ENCODE measurements at places on chromosomes 2 and 18.

- DNase-seq, result no peak
These were observed 283.1 kb downstream of the CPS1 start for GRCh38 chr2:210839450-210839849.

DNA sequence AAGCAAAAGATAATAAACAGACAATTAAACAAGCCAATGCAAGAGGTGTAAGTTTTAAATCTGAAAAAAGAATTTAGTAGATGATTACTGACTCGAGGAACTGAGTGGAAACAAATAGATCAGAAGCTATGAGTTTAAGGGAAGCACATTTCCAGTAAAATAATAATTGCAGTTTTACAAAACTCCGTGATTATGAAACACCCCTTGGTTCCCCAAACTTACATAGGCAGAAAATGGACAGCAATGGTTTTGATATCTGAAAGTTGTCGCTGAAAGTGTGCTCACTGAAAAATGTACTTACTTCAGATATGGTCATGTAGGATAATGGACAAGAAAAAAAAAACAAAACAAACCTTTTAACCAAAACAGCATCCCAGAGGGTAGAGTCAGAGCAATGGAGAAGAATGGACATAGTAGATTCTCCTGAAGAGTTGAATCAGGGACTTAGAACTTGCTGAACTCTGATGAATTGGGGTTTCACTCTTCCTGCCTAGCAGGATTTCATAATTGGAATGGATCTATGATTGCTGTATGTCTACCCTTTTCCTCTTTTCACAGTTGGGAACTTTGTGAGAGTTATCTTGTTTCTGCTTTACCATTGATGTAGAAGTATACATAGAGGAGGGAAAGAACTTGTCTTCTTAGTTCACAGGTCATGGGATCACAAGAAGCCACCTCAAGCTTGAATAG is 305.6 kb upstream of the ZEB2 start:
- no peak for DNase-seq

- no peak for DNase-seq
These were observed 24.0 kb downstream of the RAX start for GRCh38 chr18:59249199-59249774.

DNA sequence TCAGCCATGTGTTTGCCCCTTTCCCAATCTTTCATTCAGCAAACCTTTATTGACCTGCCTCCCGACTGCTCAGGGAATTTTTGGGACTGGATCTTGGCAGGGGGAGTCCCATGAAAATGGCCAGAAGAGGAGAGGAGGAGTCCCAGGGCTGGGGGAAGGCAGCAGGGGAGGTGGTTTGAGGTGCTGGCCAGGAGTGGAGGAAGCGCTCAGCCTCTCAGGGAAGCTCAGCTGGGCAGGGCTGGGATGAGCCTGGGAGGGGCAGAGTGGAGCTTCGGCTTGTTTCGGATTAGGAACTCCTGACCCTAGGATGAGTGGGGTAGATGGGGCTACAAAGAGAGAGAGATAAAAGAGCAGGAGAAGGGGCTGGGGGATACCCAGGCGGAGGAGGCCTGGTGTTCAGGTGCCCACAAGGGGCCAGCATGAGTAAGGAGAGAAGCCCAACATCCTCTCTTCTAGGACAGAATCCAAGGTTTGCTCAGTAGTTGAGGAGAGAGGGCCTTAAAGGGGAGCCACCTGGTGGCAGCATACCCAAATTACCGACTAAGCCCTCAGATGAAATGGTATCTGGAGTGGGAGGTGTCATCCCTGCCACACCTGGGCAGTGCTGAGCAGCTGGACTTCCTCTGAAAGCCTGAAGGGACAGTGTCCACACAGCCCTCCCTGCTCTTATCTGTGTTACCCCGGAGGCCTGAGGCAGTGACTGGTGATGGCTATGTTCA is 91.1 kb downstream of the INHBB start:
- no peak for DNase-seq

DNA sequence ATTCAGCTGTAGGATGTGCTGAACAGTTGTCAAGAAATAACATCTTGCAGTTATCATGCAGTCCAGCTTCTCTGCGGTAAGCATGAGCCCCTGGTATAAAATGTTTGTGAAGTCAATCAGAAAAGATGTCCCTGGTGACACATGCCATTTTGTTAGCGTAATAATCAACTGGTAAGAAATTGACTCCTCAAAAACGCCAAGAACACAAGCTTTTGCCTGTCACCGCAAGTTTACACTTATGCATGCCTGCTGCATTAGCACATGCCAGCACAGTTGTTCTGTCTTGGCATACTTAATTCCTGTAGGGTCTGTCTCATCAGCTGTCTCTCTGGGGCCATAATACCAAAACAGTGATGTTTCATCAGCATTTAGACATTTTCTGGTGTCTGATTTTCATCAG is 524.8 kb upstream of the DSEL start:
- no peak for DNase-seq

GRCh38 chr18:54952026-54952425 is 7.2 kb downstream of the CCDC68 start:
- DNase-seq, result no peak

GRCh38 chr2:96866149-96866548 is 3.7 kb downstream of the SEMA4C start:
- DNase-seq, result no peak

- no peak for DNase-seq
These were observed 7.8 kb downstream of the COLEC11 start for GRCh38 chr2:3602553-3603339.

GRCh38 chr2:196849895-196850294 is 40.7 kb upstream of the C2orf66 start:
- no peak for DNase-seq

- DNase-seq, result no peak
These were observed 136.7 kb downstream of the TMEM247 start for GRCh38 chr2:46615986-46616485.

GRCh38 chr2:168035458-168035857 is 211.9 kb downstream of the STK39 start:
- no peak for DNase-seq

- peak; percentile 71 for DNase-seq
These were observed 44.7 kb downstream of the MRPS5 start for GRCh38 chr2:95076705-95077529.

DNA sequence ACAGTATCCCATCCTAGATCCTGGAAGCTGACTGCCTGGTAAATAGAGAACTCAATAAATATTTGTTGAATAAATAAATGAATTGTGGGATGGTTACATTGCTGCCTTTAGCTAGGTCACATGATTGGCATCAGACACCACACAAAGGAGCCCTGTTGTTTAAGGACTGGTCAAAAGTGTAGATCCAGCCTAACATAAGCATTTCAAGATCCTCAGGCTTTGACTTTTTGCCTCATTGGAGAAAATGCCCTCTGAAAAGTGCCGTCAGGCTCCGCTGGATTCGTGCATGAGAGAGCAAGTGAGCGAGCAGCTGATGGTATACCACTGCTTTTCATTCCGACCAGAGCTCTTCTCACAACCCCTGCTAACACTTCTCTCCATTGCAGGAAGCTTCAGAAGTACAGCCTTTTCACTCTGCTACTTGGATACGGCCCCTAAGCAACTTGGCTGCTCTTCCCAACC is 1.3 kb upstream of the ZNF24 start:
- DNase-seq, result no peak

- DNase-seq, result no peak
These were observed 171.8 kb downstream of the EIPR1 start for GRCh38 chr2:3205845-3206244.

- DNase-seq, result no peak
These were observed 9.4 kb upstream of the GBX2 start for GRCh38 chr2:236177604-236177966.

GRCh38 chr2:96359310-96359709 is 23.7 kb downstream of the NCAPH start:
- no peak for DNase-seq

DNA sequence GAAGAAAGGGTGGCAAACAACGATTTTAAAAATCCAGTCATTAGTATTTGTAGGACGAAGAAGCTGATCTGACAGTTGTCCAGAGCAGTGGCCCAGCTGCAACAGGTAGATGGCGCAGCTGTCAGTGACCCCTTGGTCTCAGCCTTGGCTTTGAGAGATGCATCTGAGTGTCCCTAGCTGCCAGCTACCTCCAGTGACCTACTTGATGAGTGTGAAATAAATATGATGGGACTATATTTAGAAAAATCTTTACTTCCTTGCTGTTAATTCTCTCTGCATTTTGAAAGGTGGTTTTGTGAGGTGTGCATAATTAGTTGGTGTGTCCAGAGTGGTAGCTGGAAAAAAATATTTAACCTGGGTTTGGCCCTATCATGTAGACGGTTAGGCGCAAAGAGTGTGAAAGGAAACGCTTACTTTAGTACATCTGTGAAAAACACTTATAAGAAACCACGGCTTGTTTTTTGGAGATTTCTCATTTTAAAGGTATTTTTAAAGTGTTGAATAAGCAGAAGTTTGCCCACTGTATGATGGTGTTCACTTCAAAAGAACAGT is 963 bp downstream of the INPP1 start:
- DNase-seq, result no peak

DNA sequence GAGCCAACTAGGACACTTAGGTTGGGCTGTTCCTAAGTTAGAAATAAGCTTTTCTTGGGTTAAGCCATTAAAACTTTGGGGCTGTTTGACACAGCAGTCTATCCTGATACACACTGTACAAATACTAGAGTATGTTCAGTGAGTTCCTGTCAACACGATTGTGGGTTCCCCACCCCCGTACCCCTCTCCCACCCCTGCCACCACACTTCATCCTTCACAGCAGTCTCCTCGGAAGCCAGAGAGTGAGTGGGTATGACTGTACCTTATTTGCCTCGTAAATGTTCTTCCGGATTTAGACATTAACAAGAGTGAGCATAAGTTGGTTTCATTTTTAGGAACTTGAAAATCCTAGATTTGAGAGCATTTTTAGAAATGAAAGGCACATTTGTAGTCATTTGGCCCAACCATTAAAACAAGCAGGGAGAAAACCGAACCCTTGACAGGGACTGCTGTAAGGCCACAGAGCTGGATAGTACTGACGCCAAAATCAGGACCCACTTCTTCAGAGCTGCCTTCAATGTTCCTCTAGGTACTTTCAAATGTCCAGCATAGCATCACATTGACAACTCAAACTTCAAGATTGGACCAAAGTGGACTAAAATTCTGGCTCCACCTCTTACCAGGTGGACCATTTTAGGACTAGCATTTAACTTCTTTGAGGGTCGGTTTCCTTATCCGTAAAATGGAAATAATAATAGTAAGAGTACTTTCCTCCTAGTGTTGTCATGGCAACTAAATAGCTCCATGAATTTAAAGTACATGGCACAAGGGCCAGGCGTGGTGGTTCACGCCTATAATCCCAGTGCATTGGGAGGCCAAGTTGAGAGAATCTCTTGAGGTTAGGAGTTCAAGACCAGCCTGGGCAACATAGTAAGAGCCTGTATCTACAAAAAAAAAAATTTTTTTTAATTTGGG is 166.3 kb upstream of the SERTAD2 start:
- no peak for DNase-seq

GRCh38 chr2:137231628-137232027 is 466.3 kb downstream of the THSD7B start:
- no peak for DNase-seq

DNA sequence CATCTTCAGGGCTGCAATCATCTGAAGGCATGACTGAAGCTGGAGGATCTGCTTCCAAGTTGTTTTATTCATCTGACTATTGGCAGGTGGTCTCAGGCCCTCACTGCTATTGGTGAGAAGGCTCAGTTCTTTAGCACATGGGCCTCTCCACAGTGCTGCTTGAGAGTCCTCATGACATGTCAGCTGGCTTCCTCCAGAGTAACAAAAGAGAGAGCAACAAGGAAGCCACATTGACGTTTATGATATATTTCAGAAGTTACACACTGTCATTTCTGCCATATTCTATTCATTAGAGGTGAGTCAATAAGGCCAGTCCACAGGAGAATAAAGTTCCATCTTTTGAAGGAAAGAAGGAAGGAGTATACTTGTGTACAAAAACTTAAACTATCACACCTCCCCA is 7.9 kb upstream of the SIGLEC15 start:
- no peak for DNase-seq

DNA sequence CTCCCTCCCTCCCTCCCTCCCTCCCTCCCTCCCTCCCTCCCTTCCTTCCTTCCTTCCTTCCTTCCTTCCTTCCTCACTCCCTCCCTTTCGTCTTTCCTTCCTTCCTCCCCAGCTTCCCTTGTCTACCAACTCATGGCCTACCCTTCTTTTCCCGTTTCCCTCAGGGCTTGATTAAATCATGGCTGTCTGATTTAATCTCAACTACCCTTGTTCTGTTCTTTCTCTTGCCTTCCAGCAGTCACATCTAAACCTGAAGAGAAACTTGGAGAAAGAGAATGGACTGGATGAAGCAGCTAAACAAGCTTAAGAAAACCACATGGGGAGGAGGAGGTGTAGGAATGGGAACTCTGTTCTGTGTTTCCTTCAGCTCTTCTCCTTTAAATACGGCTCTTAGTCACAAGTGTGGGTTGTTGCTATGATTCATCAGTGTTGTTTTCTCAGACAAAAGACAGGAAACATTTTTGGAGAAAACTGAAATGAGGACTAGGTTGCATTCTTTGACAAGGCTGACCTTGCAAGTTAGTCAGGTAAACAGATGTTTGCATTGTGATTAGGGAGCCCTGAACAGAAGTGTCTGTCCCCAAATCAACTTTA is 177.9 kb downstream of the LRRTM1 start:
- no peak for DNase-seq

- DNase-seq, result no peak
These were observed 164.8 kb downstream of the CCDC85A start for GRCh38 chr2:56348392-56349210.

DNA sequence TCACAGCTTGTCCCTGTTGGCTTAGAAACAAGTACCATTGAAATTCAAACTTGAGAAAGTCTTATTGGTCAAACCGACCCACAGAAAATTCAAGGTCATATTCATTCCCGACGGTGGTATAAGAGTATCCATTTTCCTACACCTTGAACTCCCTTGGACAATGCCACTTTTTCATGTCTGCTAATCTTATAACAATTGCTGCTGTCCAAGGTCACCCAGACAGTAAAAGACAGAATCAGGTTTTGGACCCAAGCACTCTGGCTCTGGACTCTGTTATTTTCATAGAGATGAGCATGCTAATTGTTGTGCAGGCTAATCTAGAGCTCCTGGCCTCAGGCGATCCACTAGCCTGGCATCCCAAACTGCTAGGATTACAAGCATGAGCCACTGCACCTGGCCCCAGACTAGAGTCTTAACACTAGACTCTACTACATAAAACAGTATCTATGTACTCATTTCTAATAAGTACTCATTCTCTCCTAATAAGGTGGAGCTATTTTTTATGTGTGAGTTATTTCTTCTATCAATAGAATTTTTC is 57.8 kb downstream of the C2orf76 start:
- no peak for DNase-seq
